OCI-LY7 (cell line): ENCODE measurements at places on chromosomes 13 and 19. TPM values are rescaled to one million over a fixed set of nuclear protein-coding genes. Genes with fewer than 3 reads are reported as not detected.
A peak's percentile ranks its signal among the peaks of the same experiment; 100 is the strongest.

PDCD2L gene
- total RNA-seq, result 22.6 and 27.5 TPM in 2 replicates

DNA sequence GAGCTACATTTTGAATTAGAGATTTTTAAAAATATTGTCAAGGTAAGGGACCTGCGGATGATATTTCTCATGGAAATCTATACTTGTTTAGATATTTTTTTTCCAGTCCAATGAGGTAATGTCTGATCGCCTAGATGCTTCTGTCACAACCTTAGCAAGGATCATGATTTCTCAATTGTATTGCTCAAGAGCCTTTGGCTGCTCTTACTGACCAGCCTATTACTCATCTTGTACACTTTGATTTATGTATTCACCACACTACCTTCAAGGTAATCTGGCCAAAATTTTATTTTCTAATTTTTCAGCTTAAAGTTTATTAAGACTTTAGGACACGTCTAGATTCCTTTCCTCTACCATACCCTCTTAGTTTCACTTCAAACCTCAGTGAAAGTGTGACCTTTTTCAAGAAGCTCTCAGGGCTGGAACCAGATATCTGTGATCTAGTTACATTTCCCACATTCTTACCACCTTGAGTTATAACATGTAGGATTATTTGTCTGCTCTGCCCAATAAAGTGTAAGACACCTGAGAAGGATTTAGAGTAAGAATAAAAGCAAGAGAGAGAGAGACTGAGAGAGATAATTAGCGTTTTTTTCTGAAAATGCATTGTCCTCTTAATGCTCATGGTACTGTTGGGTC lies 197.1 kb downstream of the ITGBL1 start:
- no peak for DNase-seq

ZNF471 gene
- not detected in 2 replicates for total RNA-seq

GRCh38 chr19:42129399-42130253 lies 2.6 kb downstream of the POU2F2 start:
- peak; percentile 97 for DNase-seq

- no peak for DNase-seq
Measured at GRCh38 chr13:21117104-21117809, 55.9 kb upstream of the LATS2 start.
